ENCODE measurements at places on chromosomes 16 and 17. TPM values are rescaled to one million over a fixed set of nuclear protein-coding genes. Genes with fewer than 3 reads are reported as not detected.

The MT4 gene
- not detected for total RNA-seq

The GPR142 gene
- 0.22 TPM for total RNA-seq

The KIFC3 gene
- 24.3 TPM for total RNA-seq

The MT1B gene
- total RNA-seq = not detected

The ADGRG3 gene
- total RNA-seq = 3.6 TPM

The VMO1 gene
- total RNA-seq = 2.0 TPM

The OSGIN1 gene
- total RNA-seq = 0.44 TPM

The CES3 gene
- total RNA-seq = 2.1 TPM

The CPHXL2 gene
- not detected for total RNA-seq

The KRT36 gene
- not detected for total RNA-seq

The LPO gene
- total RNA-seq = 0.17 TPM

The HIRIP3 gene
- 13.7 TPM for total RNA-seq

The NPIPA8 gene
- total RNA-seq = 7.6 TPM

The FSCN2 gene
- 1.7 TPM for total RNA-seq

The RHBDL1 gene
- 7.2 TPM for total RNA-seq

The TERB1 gene
- not detected for total RNA-seq

The TBC1D3I gene
- total RNA-seq = not detected

The C1QTNF8 gene
- 0.20 TPM for total RNA-seq

The TAT gene
- total RNA-seq = 0.10 TPM

The CREBBP gene
- total RNA-seq = 41.5 TPM

The TP53TG3B gene
- not detected for total RNA-seq

The ACSM2A gene
- 0.11 TPM for total RNA-seq

The ENPP7 gene
- total RNA-seq = not detected

The RASD1 gene
- total RNA-seq = 3.2 TPM

The CDH15 gene
- 0.39 TPM for total RNA-seq

The SNTB2 gene
- total RNA-seq = 20.8 TPM

The BAIAP3 gene
- total RNA-seq = 48.1 TPM

The KRT222 gene
- total RNA-seq = 31.1 TPM

The ZSCAN10 gene
- total RNA-seq = not detected

The NKIRAS2 gene
- 55.8 TPM for total RNA-seq

The HOXB1 gene
- total RNA-seq = not detected

The CCL3 gene
- 21.8 TPM for total RNA-seq

The PRAC1 gene
- not detected for total RNA-seq

The PRAC2 gene
- total RNA-seq = not detected

The TEX14 gene
- 0.30 TPM for total RNA-seq
